Uterine smooth muscle cell (primary cell): ENCODE measurements at places on chromosomes 6 and 20. TPM values are rescaled to one million over a fixed set of nuclear protein-coding genes. Genes with fewer than 3 reads are reported as not detected.

Gene TMC2
- total RNA-seq = not detected in 2 replicates

Gene MATN4
- 0.11 TPM in 1 of 2 replicates, not detected in the other for total RNA-seq

Gene SYNGAP1
- 4.6 and 6.0 TPM in 2 replicates for total RNA-seq

Gene MRPS18B
- 55.4 and 87.9 TPM in 2 replicates for total RNA-seq

Gene SYNCRIP
- total RNA-seq = 66.9 and 110 TPM in 2 replicates

Gene OR14J1
- total RNA-seq = not detected in 2 replicates

Gene AAR2
- 19.7 and 23.1 TPM in 2 replicates for total RNA-seq

Gene PRRT1
- 0.11 and 0.12 TPM in 2 replicates for total RNA-seq

Gene DPPA5
- not detected in 2 replicates for total RNA-seq

Gene IL20RA
- total RNA-seq = 0.50 and 1.00 TPM in 2 replicates

Gene ZNF133
- total RNA-seq = 21.8 and 28.6 TPM in 2 replicates

Gene CRISP3
- not detected in 2 replicates for total RNA-seq

Gene SLCO4A1
- total RNA-seq = 2.0 and 4.8 TPM in 2 replicates

Gene SALL4
- 0.22 and 0.25 TPM in 2 replicates for total RNA-seq
